GM23338 (cell line): ENCODE measurements at places on chromosomes 11 and 22. TPM values are rescaled to one million over a fixed set of nuclear protein-coding genes. Genes with fewer than 3 reads are reported as not detected.

DNA sequence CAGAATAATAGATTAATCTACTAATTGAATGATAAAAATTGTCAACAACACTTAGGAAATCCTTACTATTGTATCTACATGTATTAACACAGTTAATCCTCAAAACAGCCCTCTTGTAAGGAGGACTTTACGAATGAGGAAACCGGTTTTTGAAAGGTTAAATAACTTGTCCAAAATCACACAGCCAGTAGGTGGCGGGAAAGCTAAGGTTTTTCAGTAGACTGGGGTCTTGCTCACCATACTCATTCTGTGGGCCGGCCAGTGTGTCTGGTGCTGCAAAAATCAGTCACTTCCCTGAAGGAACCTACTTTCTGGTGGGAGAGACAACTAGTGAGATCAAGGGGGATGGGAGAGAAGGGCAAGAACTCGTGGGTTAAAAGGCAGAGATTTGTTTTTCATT is 3.8 kb downstream of the DCPS start:
- DNase-seq = peak; percentile 87

GRCh38 chr22:32853662-32854061 is 52.2 kb downstream of the TIMP3 start:
- no peak for DNase-seq

DNA sequence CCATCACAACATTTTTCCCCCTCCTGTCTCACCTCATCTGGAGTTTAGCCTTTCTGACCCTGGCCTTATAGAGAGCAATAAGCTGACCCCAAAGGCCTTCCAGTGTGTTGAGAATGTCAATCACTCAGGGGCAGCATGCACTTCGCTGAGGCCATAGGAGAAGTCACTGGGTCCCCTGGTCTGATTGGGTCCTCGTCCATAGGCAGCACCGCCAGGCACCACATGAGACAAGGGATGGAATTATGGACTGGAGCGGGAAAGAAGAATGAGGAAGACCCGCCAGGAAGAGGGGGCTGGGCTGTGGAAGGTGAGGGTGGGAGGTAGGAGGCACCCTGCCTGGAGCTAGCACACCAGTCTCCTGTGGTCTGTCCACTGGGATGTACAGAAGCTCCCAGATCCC is 72.9 kb downstream of the DSCAML1 start:
- no peak for DNase-seq

CPT1B gene
- 5.5 and 14.4 TPM in 2 replicates for total RNA-seq
